Sigmoid colon (tissue), 7 donors: ENCODE measurements at places on chromosomes 16 and 17. TPM values are rescaled to one million over a fixed set of nuclear protein-coding genes. Genes with fewer than 3 reads are reported as not detected.
A peak's percentile ranks its signal among the peaks of the same experiment; 100 is the strongest.

GRCh38 chr17:45248132-45248957 lies 13.5 kb downstream of the SPATA32 start:
- H3K27ac ChIP-seq: peak overlapping the region; percentile 50
- no peak for DNase-seq
- no peaks in the 10 kb centered on the region for H3K27me3 ChIP-seq
- H3K36me3 ChIP-seq: no peaks in the 10 kb centered on the region

P3H4 gene
- total RNA-seq: 12.3 TPM

- no peaks in the 10 kb centered on the region for H3K36me3 ChIP-seq
- DNase-seq: peak; percentile 62
- no peaks in the 10 kb centered on the region for H3K27me3 ChIP-seq
- H3K4me1 ChIP-seq: peaks cover 69% of the 10 kb centered on the region
- peak overlapping the region; percentile 82 for H3K27ac ChIP-seq
These were observed 67.5 kb downstream of the GNAO1 start for GRCh38 chr16:56258508-56259424.

GRCh38 chr16:85374571-85374872 lies 238.6 kb upstream of the GSE1 start:
- no peak overlapping the region for H3K4me3 ChIP-seq
- H3K36me3 ChIP-seq: no peaks in the 10 kb centered on the region
- H3K27ac ChIP-seq: peak overlapping the region; percentile 93
- no peak for DNase-seq
- H3K27me3 ChIP-seq: no peaks in the 10 kb centered on the region

- no peaks in the 10 kb centered on the region for H3K4me1 ChIP-seq
- H3K4me3 ChIP-seq: no peak overlapping the region
- no peaks in the 10 kb centered on the region for H3K36me3 ChIP-seq
These were observed 243.0 kb upstream of the N4BP1 start for GRCh38 chr16:48852951-48853350.

PDIA2 gene
- total RNA-seq: 0.81 TPM

DNA sequence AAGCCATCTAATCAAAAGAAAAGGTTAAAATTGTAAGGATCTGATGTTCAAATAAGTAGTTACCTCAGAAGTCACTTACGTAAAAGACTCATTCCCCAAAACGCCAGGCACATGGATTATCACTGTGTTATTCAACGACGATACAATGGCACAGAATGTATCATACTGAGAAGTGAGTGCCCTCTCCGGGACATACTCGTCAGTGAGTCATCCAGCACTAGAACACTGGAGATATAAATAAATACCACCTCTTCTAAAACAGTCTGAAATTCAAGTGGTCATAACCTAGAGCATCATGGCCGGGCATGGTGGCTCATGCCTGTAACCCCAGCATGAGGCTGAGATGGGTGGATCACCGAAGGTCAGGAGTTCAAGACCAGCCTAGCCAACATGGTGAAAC lies 24.9 kb downstream of the USP31 start:
- H3K27me3 ChIP-seq: no peaks in the 10 kb centered on the region
- H3K36me3 ChIP-seq: no peaks in the 10 kb centered on the region
- H3K4me1 ChIP-seq: peaks cover 79% of the 10 kb centered on the region
- no peak overlapping the region for H3K4me3 ChIP-seq
- peak overlapping the region; percentile 72 for H3K27ac ChIP-seq

GRCh38 chr17:18379246-18380146 lies 1.9 kb downstream of the EVPLL start:
- no peak overlapping the region for H3K4me3 ChIP-seq
- H3K27me3 ChIP-seq: peaks cover 25% of the 10 kb centered on the region
- H3K27ac ChIP-seq: no peak overlapping the region
